Hepatic stellate cell (primary cell): ENCODE measurements at places on chromosomes 7 and 10.

DNA sequence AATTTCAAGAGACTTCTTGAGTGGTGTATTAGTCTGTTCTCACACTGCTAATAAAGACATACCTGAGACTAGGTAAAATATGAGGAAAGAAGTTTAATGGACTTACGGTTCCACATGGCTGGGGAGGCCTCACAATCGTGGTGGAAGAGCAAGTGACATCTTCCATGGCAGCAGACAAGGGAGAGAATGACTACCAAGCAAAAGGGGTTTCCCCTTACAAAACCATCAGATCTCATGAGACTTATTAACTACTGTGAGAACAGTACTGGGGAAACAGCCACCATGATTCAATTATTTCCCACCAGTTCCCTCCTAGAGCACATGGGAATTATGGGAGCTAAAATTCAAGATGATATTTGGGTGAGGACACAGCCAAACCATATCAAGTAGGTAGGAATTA, 150.5 kb downstream of the PCDH15 start:
- no peak for DNase-seq

- DNase-seq: no peak
These were observed 22.0 kb downstream of the GHRHR start for GRCh38 chr7:30985756-30986155.

DNA sequence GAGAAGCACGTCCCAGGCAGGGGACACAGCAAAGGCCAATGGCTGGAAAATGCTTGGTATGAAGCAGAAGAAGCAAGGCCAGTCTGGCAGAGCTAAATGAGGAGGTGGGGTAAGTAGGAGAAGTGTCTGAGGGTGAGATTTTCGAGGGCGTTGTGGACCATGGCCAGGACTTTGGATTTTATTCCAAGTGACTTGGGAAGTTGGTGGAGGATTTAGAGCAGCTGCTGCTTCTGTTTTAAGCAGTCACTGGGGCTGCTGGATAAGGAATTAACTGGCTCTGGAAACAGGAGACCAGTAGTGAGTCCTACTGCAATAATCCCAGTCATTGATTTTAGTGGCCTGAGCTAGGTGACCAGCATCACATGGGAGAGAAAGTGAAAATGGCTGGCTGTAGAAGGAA, 67.6 kb upstream of the GSDME start:
- DNase-seq: no peak

GRCh38 chr7:95095259-95095965, 188.0 kb downstream of the PPP1R9A start:
- no peak for DNase-seq

DNA sequence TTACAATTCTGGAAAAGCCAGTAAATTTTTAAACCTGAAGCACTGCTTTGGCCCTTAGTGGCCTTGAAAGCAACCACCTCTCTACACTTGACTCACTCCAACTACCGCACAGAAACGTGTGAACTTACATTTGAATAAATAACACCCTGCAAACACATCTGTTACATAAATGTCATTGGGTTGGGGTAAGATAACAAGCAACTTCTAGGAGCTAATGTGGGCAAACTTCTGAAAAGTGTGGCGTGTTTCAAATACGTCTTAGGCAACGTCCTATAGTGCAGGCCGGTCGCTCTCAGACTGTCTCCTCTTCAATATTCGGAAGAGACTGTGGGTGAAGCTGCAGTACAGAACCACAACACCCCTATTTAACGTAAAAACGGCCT, 474 bp downstream of the ORC5 start:
- peak; percentile 4 for DNase-seq

- DNase-seq: no peak
These were observed 70.7 kb upstream of the ADO start for GRCh38 chr10:62733654-62734293.

DNA sequence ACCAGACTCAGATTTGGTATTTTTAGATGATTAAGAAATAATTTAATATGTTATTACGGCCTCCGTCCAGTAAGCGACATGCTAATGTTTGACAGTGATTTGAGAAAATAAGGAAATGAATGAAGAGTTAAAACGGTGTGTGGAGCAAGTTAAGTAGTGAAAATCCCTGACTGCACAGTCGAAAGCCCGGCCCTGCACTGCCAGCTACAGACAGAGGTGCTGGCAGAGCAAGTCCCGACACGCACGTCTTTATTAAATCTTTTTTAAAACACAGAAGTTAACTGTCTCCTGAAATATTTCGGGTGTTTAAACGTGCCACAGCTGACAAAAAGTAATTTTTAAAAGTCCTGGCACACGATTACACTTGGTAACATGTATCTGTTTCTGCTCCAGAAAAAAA, 293.4 kb upstream of the RNF32 start:
- DNase-seq: no peak
